ENCODE measurements at places on chromosomes 1 and 21. TPM values are rescaled to one million over a fixed set of nuclear protein-coding genes. Genes with fewer than 3 reads are reported as not detected.

GRCh38 chr1:36389999-36390398, 4.3 kb upstream of the STK40 start:
- DNase-seq, result no peak

DONSON gene
- total RNA-seq, result 3.3 TPM

CFHR3 gene
- not detected for total RNA-seq

GRCh38 chr1:201009962-201010645, 13.4 kb downstream of the KIF21B start:
- DNase-seq, result no peak

LEMD1 gene
- not detected for total RNA-seq

- DNase-seq, result no peak
These were observed 14.1 kb upstream of the NUAK2 start for GRCh38 chr1:205335692-205336091.

LCE2C gene
- total RNA-seq, result not detected

WNT4 gene
- total RNA-seq, result 0.16 TPM

UBL4B gene
- total RNA-seq, result not detected

DNA sequence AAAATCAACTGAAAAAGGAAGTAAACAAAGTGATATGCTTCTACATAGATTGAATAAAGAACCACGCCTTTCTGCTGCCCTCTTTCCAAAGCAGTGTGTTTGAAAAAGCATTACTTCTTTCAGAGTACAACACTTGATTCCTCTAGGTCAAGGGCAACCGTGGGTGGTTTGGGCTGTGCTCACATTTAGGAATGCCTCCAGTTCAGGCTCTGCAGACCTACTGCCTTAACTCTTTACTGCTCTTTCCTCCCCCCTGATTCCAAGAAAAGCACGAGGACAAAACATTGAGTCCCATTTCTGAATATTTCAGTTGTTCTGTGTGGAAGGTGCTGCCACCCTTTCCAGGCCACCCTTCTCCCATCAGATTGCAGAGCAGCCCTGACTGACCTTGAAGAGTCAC, 45.2 kb downstream of the ADAMTS1 start:
- no peak for DNase-seq

GRCh38 chr1:109814993-109815786, 51.5 kb upstream of the EPS8L3 start:
- no peak for DNase-seq

DNA sequence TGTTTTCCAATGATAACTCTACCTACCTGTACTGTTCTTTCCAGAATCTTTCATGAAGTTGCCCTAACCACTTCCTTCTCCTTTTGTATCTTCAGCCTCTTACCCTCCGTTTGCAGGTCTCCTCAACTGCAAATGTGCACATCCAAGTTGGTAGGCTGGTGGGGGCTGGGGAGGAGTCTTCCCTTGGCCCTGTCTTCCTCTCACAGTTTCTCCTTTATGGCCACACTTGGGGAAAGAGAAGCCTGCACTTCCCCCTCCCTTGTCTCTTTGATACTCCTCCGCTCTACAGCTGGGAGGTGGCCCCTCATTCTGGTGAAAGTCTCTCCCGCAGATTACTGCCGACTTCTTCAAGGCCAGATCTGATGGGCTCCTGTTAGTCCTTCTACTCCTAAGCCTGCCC, 26.9 kb upstream of the GPR88 start:
- DNase-seq, result no peak

DNA sequence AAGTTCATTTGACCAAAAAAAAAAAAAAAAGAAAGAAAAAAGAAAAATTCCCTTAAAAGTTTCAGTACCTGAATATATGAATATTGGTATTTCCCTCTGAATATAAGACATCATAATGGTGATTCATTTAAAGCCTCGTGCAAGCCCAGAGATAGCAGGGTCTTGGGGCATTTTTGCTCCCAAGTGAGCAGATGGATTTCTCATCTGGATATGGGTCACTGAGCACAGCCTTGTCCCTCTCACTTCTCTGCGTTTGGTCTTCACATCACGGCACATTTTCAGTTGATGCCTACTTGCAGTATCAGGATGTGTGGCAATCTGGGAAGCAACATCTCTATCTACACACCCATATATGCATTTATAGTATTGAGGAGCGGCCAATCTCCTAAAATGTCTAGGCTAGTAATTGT, 12.7 kb downstream of the CD58 start:
- DNase-seq, result no peak

DNA sequence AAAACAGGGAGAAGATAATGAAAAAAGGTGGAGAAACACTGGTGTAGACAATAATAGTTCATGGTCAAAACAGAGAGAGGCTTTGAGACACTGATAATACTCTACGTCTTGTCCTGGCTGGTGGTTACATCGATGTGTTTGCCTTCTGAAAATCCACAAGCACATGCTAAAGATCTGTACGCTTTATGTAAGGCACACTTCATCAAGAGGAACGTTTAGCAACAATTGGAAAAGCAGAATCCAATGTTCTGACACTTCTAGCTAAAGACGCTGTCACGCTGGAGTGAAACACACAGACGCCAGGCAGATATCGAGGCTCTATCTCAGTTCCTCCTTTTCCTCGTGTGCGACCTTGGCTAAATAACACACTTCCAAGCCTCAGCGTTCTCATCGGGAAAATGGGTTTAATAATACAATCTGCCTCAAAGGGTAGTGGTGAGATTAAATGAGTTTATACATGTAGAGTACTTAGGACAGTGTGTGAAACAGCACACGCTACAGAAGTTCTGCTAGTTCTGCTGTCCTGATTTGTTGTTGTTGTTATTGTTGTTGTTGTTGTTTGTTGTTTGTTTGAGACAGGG, 386.1 kb downstream of the SETD4 start:
- DNase-seq, result no peak

EVA1C gene
- 25.5 TPM for total RNA-seq

OR10J1 gene
- not detected for total RNA-seq

GRCh38 chr1:182303778-182304177, 87.8 kb downstream of the GLUL start:
- no peak for DNase-seq

- DNase-seq, result no peak
These were observed 47.6 kb downstream of the TNFSF18 start for GRCh38 chr1:173002891-173003838.

ST6GALNAC5 gene
- 1.8 TPM for total RNA-seq

DNA sequence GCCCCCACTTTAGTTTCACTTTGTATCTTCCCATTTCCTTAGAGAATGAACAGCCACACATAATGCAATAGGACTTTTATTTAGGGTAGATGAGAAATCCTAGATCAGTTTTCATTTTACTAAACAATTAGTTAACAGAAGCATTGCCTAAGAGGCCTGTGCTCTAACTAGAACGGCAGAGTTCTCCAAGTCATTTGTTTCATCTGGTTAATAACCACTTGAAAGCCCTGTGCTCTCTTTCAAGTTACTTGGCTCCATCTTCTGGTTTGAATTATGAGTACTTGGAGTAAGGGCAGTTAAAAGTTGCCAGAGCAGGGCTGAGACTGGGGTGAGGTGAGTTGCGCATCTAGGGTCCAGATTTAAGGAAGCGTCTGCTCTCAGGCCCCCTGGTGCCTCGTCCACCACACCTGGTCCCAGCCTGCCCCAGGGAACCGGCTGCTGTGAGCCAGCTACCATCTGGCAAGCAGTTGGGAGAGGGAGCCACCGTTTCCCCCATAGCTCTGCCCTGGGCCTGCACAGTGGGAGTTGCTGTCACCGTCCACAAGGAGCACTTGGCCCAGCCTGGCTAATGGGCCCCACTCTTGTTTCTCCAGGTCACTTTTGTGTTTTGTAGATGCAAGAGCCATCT, 18.1 kb upstream of the SLC44A3 start:
- no peak for DNase-seq

PRR9 gene
- 1.2 TPM for total RNA-seq

AKR7A3 gene
- 0.20 TPM for total RNA-seq

- no peak for DNase-seq
These were observed 773 bp downstream of the CHD1L start for GRCh38 chr1:147243228-147243685.

DNA sequence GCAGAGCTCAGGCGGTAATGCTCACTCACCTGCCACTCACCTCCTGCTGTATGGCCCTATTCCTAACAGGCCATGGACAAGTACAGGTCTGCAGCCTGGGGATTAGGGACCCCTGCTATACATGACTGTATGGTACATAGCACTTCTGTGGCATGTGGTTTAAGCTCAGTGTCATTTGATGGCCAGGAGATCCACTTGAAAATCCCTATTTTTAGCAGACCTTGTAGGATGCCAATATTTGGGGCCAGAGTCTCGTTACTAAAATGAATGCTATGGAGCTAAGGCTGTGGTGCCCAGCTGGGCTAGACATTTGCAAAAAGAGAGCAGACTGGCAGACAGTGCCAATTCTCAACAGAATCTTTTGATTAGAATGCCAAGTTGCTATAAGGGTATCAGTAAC, 1.7 kb upstream of the ANGPTL7 start:
- DNase-seq, result no peak

Measured in right atrium auricular region (tissue), 2 donors.